ENCODE measurements at places on chromosomes 13 and 19.

DNA sequence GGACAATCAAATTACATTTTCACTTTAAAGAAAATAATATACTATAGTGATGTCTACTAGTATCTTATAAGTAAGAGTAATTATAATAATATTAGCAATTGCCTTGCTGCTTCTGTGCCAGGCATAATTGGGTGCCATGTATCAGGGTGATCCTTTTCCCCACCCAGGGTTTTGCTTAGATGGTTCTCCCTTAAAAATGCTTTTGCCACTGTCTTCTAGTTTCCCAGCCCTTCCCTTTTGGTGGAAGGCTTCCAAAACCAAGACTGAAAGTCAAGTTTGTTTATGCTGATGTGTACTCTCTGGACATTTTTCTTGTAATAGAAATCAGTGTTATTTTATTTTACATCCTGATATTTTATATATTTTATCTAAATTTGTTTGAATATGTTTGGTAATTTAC, 77.8 kb downstream of the ITGBL1 start:
- no peak for DNase-seq

DNA sequence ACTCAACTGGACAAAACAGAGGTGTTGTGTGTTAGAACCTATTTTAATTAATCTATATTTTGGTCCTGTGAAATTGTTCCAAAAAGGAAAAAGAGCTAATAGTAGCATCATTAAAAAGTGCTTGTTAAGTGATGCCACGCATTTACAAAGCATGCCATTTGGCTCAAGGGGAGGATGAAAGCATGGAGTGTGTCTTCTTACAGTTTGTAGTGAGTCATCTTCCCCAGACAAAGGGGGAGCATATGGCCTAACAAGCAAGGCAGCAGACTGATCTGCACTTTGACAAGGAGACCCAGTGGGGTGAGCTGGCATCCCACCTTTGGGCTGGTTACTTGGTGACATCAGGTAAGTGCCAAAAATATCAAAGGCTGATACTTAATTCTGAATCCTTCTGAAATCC, 297.0 kb downstream of the FGF9 start:
- no peak for DNase-seq

DNA sequence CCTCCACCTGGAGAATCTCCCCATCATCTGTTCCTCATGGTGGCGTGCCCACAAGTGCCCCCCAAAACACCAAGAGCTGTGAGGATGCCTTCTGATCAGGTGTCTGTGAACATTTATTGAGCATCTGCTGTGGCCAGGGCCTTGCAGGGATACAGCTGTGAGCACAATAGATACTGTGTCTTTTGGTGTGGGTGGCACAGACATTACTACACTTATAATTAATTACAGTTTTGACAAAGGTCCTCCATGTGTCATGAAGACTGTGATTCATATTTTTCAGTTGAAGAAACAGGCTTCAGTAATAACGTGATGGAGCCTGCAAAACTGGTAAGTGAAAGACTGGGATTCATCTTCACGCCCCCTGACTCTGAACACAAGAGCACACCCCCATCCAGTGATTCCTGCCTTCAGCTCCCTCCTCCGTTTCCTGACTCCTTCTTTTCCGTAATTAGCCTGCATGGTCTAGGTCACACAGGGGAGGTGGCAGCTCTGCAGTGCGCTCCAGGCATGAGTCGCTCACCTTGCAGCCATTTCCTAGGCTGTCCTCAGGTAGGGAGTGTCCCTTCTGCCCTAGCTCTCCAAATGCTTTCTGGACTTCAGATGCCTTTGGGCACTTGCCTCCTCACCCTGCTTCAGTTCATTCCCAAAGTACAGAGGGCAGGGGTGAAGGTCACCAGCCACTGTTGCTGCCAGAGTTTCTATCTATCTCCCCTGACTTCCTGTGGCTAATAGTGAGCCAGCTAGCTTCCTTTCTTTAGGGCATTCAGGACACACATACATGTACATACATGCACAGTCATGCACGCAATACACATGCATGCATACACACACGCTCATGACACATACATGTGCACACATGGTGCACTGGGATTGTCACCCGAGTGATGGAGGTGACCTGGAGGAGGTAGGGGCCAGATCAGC, 66.5 kb downstream of the SIAH3 start:
- no peak for DNase-seq

DNA sequence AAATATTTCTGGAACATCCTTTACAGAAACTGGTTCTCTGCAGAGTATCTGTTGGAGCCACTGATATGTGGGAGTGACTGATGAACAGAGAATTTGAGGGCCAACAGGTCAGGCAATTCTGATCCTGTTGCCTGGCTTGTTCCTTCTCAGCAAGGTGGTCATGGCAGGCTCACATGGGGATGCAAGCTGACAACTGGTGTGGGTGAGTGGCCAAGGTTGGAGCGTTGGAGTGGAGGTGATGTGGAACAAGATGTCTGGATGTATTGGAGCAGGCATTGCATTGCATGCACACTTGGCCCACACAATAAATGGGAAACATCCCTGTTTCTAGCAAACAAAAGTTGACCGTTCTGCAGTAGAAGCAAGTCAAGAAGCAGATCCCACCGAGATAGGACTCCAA, 380.7 kb downstream of the ZNF536 start:
- DNase-seq: no peak

- no peak for DNase-seq
Observed at GRCh38 chr13:28394422-28394821, 100.5 kb downstream of the FLT1 start.

- DNase-seq: no peak
Observed at GRCh38 chr19:33621811-33622504, at the start of gene CHST8. Gene CHST8, plus strand, starts transcription at chr19:33621953. Its CDS starts 67,309 bp downstream, at chr19:33689262.

- DNase-seq: no peak
Observed at GRCh38 chr19:10535613-10536012, 8.1 kb upstream of the ATG4D start.

DNA sequence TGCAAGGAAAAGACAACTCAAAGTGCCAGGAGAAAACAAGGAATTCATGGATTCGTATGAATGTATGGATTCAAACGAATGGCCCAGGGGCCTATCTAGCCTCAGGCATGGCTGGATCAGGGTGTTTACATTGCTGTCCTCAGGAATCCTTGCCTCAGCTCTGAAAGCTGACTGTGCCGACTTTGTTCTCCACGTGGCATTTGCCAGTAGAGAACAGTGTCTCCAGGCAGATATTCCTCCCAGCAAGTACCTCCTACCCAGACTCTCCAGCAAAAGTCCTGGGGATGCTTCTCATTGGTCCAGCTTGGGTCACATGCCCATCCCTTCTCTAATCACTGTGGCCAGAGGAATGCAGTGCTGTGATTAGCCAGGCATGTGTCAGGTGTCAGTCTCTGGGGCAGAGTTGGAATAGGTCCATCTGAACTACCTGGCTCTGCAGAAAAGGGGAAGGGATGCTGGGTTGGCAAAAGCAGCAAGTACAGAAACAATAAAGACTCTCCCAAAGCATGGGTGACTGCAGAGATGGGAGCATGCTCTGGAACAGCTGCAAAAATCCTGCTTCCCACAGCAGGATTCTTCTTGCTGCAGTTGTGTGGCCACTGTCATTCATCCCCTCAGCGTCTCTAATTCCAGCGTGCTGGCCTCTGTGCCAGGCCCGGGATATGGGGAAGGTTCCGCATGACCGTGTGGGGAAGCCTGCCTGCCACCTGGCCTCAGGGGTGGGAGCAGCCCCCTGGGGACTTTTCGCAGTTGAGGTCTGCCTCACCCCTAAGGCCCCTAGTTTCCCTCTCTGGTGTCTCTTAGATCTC, 30.0 kb downstream of the CCNE1 start:
- DNase-seq: no peak

DNA sequence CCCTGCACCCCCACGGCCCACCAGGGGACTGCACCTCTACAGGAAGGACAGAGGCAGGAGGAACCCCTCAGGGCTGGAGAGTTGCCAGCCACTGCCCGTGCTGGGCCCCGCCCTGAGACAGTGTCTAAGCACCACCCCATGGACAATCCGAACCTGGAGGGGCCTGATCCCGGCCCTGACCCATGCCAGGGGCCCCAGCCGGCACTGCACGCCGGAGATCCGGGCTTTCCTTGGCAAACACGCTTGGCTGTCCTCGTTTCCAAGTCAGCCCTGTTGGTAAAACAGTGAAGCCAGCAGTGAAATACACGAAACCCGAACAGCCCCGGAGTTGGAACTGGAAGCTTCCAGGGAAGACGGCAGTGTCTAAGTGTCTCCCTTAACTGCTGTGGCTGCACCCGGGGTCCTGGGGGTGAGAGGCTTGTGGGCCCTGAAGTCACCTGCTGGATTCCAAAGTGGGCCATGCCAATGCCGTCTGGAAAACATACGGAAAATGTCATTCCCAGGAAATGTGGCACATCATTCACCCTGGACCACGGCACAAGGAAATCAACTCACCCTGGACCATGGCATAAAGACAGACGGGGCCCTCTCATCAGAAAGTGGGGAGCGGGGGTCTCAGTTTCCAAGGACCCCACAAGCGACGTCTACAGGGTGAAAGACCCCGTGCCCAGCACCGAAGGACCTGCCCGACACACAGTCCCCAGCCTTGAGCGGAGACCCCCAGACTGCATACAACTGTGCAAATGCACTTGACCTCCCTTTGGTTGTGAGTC, 30.9 kb downstream of the RASA3 start:
- DNase-seq: peak; percentile 7

DNA sequence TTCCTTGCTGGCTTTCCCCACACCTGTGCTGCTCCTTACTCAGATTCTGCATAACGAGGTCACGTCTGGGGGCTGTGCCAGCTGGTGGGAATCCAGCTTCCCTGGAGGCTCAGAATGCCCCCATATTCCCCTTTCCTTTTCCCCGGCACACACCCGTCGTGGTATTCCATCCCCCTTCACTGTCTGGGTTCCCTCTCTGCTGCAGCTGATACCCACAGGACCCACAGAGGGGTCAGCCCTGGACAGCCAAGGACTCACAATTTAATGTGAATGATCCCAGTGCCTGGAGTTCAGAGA, 4.2 kb upstream of the MYH14 start:
- no peak for DNase-seq

All from T-helper 2 cell (primary cell).